GM10248 (cell line): ENCODE measurements at places on chromosomes 4 and X.

- DNase-seq = peak; percentile 12
Measured at GRCh38 chrX:120514236-120514635, 45.1 kb upstream of the LAMP2 start.

- peak; percentile 49 for DNase-seq
Measured at GRCh38 chrX:123884809-123885408, 25.1 kb downstream of the XIAP start.

- no peak for DNase-seq
Measured at GRCh38 chr4:2305766-2306501, 44.0 kb upstream of the MXD4 start.

DNA sequence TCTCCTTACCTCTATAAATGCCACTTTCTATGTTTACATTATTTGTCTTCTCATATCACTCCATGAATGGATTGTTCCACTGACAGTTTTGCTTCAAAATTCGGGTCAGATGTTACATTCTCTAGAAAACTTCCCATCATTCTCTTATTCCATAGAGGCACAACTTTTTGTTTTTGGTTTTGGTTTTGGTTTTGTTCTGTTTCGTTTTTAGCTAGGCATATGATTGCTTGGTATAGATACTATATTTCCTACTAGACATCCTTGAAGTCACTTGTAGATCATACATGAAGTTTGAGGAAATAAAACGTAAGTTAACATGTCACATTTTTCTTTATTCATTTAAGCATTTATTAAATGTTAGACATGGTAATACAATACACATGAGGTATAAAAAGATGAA is 961.0 kb downstream of the PCDH18 start:
- no peak for DNase-seq

- DNase-seq = no peak
Measured at GRCh38 chrX:16469870-16470269, 180.1 kb upstream of the S100G start.

- no peak for DNase-seq
Measured at GRCh38 chrX:75107863-75108509, 48.1 kb downstream of the ABCB7 start.

- DNase-seq = no peak
Measured at GRCh38 chrX:140510895-140511295, 6.0 kb upstream of the SOX3 start.

DNA sequence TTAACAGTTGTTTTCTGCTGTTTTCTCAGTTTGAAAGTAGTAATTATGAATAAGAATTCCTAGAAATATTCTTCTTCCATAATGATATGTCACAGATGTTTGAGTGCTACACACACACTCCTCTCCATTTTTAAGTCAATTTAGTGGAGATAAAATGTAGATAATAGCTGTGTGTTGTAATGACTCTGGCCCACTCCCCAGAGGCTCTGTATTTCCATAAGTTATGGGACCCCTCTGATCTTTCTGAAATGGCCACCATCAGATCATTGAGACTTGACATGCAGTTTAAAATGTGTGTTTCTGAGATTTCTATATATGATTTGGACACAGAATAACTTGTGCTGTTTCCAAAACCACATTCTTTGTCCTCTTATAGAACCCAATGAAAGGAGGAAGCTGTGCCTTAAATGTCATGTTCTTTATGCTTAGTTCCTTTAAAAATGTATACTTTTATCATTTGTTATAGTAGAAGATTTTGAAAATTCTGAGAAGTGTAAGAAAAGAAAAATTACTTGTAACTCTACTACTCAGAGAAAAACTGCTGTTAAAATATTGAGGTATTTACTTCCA is 46.4 kb downstream of the GAB1 start:
- no peak for DNase-seq

GRCh38 chr4:113869743-113870375 is 108.3 kb upstream of the CAMK2D start:
- DNase-seq = peak; percentile 32

DNA sequence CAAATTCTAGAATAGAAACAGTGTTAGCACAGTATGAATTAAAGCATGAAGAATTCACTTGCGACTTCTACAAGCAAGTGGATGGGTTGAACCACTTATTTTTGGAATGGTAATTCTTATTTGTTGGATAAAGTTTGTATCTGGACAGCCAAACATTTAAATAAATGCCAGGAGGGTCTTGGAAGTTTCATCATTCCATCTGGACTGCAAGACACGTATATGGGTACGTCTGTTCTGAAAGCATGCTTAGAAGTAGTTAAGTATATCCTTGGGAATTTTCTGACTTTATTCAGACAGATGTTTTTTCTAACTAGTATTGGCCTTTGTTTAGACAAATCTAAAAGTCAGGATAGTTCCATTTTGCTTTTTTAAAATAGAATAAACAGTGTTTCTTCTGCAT is 77.5 kb upstream of the CASK start:
- no peak for DNase-seq

GRCh38 chr4:22241415-22241814 is 274.5 kb downstream of the ADGRA3 start:
- DNase-seq = no peak

DNA sequence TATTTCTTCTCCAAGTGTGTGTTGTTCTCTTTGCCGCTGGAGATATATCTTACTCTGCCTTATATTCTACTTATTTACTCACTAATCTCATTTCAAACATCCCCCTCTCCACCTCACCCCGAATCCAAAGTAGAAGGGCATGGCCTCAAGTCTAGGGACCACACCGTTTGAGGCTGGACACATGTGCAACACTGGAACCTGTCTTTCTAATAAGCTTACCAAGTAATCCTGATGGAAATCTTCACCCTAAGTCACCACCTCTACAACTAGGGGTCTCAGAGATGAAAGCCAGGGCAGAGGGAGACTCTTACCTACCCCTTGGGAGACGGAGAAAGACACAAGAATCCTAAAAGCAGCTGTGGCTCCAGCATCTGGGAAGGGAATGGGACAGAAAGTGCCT is 6.0 kb downstream of the PROM1 start:
- DNase-seq = no peak

GRCh38 chr4:158169931-158170690 is 2.7 kb downstream of the GASK1B start:
- DNase-seq = no peak

DNA sequence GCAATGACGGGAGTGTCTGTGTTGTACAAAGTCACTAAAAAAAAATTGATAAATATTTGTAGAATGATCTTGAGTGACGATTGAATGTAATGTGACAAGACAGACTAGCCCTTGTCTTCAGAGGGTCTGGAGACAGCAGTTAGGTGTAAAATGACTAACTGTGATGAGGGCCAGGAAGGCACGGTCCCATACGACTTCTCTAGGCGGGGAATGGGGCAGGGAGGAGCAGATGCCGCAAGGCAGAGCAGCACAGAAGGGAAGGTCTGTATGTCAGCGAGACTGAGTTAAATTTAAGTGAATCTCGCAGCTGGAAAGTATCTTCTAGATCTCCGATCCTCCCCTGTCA is 405 bp downstream of the CENPE start:
- no peak for DNase-seq

DNA sequence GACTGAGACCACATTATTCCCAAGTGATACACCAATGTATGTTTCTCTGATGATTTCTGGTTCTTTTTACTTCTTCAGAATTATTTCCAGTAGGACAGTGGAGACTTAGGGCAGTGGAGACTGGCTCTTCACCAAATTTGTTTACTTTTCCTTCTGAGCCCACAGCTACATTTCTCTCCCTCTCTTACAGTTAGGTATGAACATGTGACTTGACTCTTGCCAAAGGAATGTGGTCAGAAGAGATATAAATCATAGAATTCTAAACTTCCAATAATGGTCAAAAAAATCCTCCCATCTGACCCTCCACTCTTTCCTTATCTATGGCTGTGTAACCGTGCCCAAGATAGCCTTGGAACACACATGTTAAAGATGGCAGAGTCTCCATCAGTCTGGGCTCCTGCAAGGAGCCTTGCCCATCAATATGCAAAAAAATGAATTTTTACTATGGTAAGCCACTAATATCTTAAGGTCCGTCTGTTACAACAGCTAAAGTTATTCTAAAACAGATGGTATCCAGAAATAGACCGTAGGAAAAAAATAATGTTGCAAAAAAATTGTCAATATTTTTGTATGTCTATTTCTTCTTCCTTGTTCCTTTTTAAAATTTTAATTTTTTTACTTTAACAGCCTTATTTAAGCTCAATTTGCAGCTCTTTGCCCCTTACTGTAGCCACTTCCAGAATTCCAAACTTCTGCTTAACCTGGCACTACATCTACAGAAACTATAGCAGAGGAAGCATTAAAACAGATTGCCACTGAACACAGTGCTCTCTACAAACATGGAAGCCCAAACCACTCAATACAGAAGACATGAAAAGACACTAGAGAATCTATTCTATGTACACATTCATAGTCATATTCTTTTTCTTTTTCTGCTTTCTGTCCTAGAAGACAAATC is 260.7 kb downstream of the COL25A1 start:
- DNase-seq = no peak

DNA sequence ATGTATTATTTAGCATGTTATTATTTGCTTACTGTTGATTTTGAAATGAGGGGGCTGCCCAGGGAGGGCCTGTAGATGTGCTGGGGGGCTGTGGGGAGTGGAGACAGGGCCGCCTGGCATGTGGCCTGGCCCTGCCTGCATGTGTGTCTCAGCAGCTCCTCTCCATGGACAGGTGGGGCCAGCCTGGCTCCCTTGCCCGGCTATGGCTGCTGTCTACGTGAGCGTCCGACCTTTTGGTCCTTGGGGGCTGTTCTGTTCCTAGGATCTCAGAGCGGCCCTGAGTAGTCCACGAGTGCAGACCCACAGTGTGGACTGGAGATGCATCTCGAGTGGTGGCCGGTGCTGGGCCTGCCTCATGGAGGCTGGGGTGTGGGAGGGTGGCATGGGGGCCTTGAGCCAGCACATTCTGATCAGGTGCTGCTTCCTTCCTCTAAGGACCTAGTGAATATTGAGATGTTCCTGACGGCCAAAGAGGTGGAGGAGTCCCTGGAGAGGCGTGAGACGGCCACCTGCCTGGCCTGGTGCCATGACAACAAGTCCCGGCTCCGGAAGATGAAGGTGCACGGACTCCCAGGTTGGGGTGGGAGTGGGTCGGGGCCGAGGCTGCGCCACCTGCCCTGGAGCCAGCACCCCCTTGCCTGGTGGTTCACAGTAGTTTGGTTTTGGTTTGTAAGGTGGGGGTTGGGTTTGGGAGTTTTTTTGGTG is 24.9 kb upstream of the UVSSA start:
- DNase-seq = no peak

DNA sequence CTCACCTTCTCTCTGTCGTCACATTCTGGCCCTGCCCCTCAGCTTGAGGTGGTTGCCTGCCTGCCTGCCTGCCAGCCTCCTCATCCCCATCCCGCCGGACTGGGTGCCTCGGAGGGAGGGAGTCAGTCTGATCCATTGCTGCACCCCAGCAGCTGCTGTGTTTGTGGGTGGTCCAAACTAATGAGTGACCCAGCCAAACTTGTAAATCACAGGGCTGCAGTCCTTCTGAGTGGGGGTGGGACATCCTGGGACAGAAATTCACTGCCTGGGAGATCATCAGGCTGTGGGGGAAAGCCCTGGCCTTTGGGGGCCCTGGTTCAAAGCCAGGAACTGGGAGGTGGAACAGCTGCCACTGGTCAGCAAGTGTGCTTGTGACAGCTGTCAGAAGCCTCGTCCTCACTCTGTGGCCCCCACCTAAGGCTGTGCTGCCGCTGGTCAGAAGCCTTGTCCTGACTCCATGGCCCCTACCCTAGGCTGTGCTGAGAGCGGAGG is 5.6 kb downstream of the GPR78 start:
- DNase-seq = no peak

DNA sequence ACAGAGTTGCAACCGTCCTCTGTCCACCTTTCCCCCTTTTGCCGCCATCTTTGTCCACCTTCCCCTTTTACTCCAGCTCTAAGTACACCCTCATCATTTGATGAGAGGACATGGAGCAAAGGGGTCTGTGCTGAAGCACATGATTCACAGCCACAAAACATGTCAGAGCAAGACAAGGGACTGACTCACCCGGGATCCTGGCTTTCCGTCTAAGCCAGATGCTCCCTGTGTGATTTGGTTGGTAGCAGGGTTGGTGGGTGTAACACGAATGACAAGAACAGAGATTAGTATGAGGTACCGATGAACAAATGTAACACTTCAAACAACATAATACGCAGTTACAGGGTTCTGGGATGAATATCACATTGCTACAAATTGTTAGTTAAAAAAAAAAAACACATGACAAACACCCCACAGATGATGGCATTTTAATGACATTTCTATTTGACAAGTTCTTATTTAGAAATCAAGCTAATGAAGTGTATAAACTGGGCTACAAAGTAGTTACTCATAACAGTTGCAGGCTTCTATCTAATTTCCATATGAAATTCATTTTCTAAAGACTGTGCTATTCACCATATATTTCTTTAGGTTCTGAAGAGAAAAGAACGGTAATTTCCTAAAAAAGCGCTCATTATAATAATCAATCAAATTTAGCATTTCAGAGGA is 71.4 kb upstream of the ETNPPL start:
- DNase-seq = no peak

- DNase-seq = no peak
Measured at GRCh38 chrX:13891377-13892140, 74.7 kb upstream of the GPM6B start.

DNA sequence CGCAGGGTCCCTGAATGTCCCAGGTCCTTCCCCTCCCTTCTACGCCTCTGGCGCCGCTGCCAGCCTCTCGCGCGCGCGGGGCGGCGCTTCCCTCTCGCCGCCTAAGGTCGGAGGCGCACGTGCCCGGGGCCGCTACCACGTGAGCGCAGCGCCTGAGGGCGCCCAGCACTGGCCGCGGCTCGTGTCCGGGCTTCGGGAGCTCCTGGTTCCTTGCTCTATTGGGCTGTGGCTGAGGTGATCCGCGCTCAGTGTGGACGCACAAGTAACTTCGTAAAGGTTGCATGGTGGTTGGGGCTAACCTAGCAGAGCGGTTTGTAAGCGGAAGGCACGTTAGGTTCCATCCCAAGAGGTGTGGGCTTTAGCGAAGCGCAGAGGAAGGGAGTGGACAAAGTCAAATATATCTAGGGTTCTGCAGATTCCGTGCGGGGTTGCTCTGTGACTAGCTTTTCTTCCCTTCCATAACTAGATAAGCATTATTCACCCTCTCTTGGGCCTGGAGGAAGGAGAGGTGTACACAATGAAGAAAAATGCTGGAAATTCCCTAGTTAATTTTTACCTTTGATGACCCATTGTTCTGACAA is 1.8 kb downstream of the TLL1 start:
- no peak for DNase-seq

- DNase-seq = no peak
Measured at GRCh38 chr4:185358514-185358913, 37.2 kb downstream of the LRP2BP start.

- no peak for DNase-seq
Measured at GRCh38 chr4:70935038-70935695, 33.0 kb downstream of the MOB1B start.

DNA sequence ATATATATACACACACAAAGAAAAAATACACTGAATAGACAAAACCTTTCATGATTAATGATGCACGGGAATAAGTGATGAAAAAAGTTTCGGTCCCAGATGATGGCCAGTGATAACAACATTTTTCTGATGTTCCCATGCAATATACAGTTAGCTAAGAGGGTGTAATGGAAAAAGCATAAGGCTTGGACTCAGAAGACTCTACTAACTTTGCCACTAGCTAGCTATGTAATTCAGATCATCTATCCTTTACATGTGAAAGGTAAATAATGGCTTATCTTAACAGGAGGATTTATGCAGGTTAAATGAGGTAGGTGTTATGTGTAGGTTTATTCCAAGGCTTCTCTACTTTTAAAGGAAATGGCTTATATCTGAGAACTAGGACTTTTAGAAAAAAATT is 4.3 kb downstream of the RPS3A start:
- DNase-seq = no peak
